ENCODE measurements at places on chromosomes 3 and 15.

DNA sequence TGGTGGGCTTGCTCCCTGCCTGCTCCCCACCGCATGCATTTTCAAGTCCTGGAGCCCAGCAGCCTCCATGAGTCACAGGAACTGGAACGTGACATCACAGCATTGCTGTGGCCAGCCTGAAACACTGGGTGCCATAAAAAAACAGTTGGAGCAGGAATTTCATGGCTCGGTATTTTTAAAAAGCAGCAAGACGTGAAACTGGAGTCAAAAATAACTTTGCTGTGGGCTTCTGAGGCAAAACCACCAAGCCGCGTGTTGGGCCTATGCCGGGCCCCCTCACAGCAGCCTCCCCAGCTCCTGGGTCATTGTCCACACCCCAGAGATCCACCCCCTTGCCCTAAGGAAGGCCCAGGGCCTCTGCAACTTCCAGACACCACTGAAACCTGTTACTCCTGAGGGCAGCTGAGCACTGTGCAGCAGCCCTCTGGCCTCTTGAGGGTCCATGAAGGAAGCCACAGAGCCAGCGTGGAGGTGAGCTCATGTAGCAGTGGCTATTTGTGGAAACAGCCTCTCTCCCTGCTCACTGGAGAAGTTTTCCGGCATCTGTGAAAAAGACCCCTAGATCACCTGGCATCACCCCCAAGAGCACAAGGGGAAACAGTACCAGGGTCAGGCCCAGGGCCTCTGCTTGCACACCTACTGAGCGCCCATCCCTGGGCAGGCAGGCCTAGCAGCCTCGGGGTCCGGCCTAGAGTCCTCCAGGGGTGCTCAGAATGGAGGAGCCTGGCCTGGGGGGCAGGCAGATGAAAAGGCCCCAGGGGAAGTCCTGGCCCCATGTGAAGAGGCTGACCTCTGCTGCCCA is 34.0 kb upstream of the DUSP7 start:
- DNase-seq, result no peak

DNA sequence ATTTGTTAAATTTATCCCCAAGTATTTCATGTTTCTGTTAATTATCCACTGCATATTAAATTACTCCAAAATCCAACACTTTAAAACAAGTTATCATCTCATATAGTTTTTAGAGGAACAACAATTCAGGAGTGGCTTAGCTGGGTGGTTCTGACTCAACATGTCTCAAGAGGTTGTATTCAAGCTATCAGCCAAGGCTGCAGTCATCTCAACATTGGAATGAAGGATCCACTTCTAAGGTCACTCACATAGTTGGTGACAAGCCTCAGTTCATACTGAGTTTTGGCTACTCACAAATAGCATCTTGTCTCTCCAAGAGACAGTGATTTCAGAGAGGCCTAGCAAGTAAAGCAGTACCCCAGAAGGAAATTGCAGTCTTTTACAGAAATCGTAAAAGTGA is 134.7 kb downstream of the NR2E3 start:
- no peak for DNase-seq

DNA sequence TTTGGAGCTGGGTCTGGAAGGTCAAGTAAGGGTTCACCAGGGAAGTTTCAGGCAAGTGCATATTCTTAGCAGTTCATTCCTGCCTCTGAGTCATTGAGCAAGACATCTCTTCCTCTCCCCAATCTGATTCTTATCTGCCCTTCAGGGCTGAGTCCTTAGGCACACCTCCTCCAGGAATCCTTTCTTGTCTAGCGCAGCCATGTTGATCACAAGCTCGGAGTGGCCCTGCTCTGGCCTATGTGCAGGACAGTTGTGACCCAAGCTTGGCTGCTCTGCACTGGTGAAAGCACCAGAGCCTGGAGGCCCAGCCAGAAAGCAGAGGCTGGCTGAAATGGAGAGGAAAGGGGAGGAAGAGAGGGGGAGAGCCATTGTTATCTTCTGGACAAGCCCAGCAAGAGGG is 30.9 kb upstream of the MRPS22 start:
- no peak for DNase-seq

GRCh38 chr3:193998123-193998448 is 137.9 kb upstream of the HES1 start:
- DNase-seq, result no peak

DNA sequence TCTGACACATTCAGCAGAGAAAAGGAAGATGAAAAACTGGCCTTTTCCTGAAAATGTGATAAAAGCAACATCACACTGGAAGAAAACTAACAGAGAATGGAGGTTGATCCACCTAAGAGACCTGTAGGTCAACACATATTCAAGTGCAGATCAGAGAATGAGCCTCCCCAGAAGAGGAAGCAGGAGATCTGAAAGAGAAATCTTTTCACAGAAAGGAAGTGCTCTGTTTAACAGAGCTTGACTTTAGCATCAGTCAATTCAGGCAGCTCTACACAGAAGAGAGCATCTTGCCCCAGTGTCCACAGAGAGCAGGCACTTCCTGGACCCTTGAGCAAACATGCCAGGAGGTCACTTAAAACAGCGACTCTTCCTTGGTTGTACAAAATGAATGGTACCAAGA is 655.4 kb upstream of the GBE1 start:
- no peak for DNase-seq

- no peak for DNase-seq
These were observed 15.7 kb downstream of the CHST13 start for GRCh38 chr3:126539558-126540250.

- no peak for DNase-seq
These were observed 60.3 kb downstream of the B3GNT5 start for GRCh38 chr3:183313351-183313750.

DNA sequence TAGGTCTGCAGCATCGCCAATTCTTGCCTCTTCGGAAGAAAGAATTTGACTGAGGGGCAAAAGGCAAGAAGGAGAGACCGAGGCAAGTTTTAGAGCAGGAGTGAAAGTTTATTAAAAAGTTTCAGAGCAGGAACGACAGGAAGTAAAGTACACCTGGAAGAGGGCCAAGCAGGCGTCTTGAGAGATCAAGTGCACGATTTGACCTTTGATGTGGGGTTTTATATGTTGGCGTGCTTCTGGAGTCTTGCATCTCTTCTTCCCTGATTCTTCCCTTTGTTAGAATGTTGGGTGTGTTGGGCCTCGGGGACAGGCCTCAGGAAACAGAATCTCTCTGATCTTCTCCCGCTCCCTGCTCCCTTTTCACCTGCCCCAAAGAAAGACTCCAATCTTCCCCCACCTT is 40.6 kb upstream of the FLNB start:
- DNase-seq, result no peak

GRCh38 chr3:163468531-163469335 is 1609.6 kb downstream of the SI start:
- DNase-seq, result no peak

DNA sequence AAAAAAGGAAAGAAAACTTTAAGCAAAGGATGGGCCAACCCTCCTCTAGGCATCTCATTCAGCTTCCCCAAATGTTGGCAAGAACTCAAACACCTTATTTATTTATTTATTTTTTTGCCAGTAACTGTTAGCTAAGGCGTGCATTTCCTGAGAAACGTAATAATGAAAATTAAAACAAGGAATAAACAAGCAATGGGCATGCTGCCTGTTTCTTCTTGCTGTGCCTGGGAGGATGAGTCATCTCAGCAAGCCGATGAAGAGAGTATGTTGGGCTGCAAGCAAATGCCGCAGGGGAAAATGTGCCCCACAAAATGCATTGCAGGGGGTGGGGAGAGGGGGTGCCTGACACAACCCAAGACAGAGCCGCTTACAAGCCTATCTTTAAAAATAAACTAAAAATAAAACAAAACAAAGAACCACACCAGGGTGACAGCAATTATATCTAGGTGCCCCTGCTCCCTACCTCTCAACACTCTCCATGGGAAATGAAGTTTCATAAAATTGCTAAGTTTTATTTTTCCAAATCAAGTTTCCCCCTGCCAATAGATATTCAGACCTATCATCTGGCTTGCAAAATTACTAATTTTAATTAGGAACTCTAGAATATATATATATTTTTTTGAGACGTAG is 40.3 kb downstream of the EIF4E3 start:
- DNase-seq, result no peak

DNA sequence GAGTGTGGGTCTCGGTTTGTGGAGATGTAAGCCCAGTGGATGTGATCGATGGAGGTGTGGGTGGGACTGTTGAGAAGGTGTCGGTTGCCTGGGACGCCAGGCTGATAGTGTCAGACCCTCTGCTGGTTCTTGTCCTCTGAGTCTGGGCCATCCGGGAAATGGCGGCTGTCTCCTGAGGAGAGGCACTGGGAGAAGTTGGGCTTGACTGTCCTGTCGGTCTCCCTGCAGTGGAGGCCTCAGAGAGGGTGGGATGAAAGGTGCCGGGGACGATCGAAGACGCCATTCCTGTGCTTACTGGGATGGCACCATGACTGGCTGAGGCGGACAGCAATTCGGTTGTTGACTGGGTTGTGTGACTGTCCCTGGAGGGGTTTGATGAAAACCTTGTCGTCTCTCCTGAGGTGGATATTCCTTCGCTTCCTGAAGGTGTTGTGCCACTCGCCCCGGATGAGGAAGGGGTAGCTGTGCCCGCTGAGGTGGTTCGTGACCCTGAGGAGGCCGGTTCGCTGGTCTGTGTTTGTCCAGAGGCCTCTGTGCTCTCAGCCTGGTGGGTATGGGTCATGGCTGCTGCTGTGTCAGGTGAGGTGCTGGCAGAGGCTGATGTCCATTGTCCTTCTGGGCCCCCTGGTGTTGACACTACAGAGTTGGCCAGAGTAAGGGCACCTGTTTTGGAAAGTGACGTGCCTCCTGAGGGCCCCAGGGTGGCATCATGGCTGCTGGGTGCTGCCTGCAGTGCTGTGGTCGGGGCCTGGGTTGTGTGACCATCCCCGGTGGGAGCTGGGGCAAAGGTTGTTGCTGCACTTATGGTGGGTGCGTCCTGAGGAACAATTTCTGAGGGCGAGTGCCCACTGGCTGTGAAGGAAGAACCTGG is 22.8 kb downstream of the MUC4 start:
- DNase-seq, result no peak

GRCh38 chr3:66413151-66413751 is 87.6 kb downstream of the LRIG1 start:
- DNase-seq, result no peak

GRCh38 chr3:121330634-121331033 is 215.2 kb downstream of the POLQ start:
- no peak for DNase-seq

DNA sequence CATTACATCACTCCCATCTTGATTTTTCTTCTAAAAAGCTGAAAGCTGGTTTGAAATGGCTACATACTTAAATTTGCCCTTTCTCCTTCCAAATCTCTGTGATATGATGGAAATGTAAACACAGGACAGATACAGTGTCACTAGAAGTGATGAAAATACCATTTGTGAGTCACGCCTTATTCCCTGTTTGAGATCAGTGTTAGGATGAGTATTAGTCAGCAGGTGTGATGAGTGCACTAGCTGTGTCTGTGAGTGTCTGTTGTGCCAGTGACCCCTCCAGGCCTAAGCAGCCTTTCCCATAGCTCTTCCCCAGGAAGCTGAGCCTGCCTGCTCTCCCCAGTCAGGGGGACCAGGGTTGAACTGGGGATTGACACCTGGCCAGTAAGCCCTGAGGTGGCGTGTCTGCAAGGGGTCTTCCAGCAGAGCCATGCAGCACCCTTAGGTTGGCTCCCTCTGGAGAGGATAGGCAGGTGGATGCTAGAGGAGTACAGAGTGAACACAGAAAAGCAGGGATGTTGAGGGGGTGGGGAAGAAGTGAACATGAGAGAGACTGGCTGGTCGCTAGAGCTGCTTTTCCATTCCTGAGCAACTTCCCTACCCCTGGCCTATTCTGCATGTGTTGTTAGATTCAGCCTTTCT is 92.0 kb downstream of the PDE8A start:
- peak; percentile 0 for DNase-seq

GRCh38 chr3:126542340-126543241 is 16.1 kb downstream of the C3orf22 start:
- DNase-seq, result no peak

DNA sequence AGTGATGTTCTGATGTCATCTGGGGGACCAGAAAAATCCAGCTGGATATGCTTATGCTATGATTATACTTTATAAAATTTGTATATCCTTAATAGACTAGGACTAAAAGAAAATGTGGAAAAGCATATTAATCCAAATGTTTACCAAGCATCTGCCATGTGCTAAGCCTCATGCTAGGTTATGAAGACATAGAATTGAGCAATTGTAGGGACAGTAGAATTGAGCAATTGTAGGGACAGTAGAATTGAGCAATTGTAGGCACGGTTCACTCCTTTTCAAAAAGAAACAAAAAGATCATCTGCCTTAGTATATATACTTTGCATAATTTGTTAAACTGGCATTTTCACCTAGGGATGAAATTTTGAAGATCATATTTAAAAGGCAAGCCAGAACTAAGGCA is 18.3 kb downstream of the ABHD5 start:
- no peak for DNase-seq

DNA sequence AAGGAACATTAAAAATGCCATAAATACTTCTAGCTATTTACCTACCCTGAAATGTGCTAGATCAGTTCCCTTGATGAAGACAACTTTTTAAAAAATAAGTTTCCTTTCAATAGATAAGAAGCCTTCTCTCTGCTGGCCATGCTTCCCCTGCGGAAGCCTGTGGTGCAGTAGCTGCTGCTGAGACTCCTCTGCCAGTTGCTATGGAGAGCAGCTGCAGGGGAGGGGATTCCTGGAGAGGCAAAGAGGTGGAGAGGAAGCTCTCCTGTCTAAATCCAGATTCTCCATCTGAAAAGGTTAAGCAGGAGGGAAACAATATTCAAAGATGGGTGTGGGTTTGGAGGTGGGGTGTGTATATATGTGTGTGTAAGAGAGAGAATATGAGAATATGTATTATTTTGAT is 69.8 kb upstream of the BFSP2 start:
- DNase-seq, result no peak

- no peak for DNase-seq
These were observed 80.4 kb downstream of the NEDD4 start for GRCh38 chr15:55912982-55913381.

- DNase-seq, result no peak
These were observed 123.9 kb upstream of the MEF2A start for GRCh38 chr15:99441871-99442251.

DNA sequence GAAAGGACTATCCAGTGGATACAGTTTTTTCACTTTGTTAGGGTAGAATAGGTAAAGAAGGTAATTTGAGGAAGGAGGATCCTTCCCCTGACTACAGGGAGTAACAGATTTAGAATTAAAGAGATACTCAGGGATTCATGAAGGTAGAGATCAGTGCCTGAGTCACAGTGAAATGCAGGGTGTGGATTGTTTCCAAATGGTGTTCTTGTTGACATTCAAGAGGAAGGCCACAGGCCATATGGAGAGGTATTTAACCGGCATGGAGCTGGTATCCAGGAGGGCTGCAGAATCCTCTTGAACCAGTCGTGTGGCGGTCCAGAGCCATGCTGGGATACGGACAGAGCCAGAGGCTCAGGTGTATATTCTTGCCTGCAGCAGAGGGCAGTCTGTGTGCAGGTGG is 28.2 kb downstream of the GYG1 start:
- DNase-seq, result no peak

- no peak for DNase-seq
These were observed 420.4 kb downstream of the TIGIT start for GRCh38 chr3:114714237-114714636.

Measured in stimulated activated CD8-positive, alpha-beta memory T cell treated with anti-CD3 and anti-CD28 coated beads, Interleukin-2, amount 100 ng/mL, for 48 hours (primary cell).